ENCODE measurements at places on chromosomes 6 and 20. TPM values are rescaled to one million over a fixed set of nuclear protein-coding genes. Genes with fewer than 3 reads are reported as not detected.

Gene CHRNA4
- polyA plus RNA-seq, result not detected

Gene NKAPL
- 3.5 TPM for polyA plus RNA-seq

Gene FLRT3
- 2.4 TPM for polyA plus RNA-seq

Gene TCP1
- 190 TPM for polyA plus RNA-seq

Gene CLDN20
- polyA plus RNA-seq, result not detected

Gene GZF1
- polyA plus RNA-seq, result 6.3 TPM

Gene RIPPLY2
- not detected for polyA plus RNA-seq

Gene SYCP2L
- polyA plus RNA-seq, result 0.13 TPM

Gene CFB
- polyA plus RNA-seq, result 3.4 TPM

Gene PAX1
- not detected for polyA plus RNA-seq

Gene GPR63
- 0.11 TPM for polyA plus RNA-seq

Gene DDO
- polyA plus RNA-seq, result not detected

Gene WFDC6
- polyA plus RNA-seq, result not detected

Gene OTOR
- polyA plus RNA-seq, result not detected

Gene BPIFA1
- not detected for polyA plus RNA-seq

Gene SMLR1
- not detected for polyA plus RNA-seq

Gene FOXS1
- not detected for polyA plus RNA-seq
